Activated T-cell treated with anti-CD3 and anti-CD28 coated beads, Interleukin-2, amount 50 U/mL, for 24 hours (primary cell): ENCODE measurements at places on chromosomes 13 and 19.

GRCh38 chr13:84126671-84127171 is 244.4 kb upstream of the SLITRK1 start:
- no peak for DNase-seq

- DNase-seq = no peak
Observed at GRCh38 chr13:42046448-42046847, 2.0 kb upstream of the DGKH start.

- DNase-seq = no peak
Observed at GRCh38 chr19:39113199-39113598, 12.4 kb upstream of the PAK4 start.

DNA sequence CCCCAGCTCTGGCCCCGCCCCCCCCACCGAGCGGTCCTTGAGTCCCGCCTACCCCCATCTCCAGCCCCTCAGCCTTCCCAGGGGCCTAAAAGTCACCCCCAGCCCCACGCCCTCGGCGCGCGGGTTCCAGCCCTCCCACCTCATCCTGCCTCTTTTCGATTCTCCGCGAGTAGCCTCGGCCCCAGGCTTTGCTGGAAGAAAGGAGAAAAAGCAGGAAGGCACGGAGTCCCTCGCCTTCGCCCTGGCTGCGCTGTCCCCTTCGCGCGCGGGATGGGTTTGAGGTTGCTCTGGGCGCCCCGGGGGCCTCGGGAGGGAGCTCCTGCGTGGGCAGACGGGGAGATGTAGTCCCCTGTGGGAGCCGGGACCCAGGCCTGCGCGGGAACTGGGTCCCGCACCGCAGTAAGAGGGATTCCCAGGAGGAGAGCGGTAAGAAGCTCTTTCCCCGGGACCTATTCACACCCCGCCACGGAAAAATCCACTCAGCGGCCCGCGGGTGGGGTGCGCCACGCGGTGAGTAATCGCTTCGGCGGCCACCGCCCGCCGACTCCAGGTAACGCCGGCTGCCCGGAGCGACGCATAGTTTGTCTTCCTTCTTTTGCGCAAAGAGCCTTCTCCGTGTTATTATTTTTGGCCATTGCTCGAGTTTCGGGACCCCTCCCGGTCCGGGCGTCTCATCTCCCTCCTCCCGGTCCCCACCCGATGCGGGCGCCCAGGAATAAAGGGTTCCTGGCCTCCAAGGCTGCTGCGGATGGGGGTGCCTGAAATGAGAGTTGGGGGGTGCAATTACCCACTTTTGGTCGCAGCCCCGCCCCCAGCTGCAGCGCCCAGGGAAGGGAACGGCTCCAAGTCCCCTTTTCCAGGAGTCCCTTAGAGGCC is 865 bp upstream of the CRLF1 start:
- no peak for DNase-seq

- DNase-seq = no peak
Observed at GRCh38 chr13:111183087-111183645, 68.1 kb downstream of the ARHGEF7 start.

GRCh38 chr19:49570997-49571676 is 9.2 kb downstream of the NOSIP start:
- no peak for DNase-seq

- DNase-seq = no peak
Observed at GRCh38 chr19:52170863-52171320, 529 bp downstream of the ZNF836 start.

- DNase-seq = no peak
Observed at GRCh38 chr13:110070511-110071120, 236.3 kb downstream of the COL4A1 start.

DNA sequence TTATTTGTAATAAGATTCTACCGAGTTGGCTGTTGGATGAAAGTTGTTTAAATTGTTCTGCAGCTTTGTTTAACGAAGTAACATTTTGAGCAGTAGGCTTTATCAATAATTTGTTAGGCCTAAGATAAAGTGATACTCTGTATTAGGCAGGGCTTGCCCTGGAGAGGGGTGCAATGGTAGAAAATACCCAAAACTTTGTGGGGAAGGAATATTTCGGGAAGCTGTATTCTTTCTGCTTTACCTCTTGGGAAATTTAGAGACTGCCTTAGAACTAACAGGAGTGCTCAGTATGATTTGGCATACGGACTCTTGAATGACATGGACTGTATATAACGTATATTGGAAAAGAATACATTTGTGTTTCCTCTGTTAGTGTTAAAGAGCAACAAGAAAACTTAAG is 2.5 kb downstream of the PDS5B start:
- DNase-seq = no peak

DNA sequence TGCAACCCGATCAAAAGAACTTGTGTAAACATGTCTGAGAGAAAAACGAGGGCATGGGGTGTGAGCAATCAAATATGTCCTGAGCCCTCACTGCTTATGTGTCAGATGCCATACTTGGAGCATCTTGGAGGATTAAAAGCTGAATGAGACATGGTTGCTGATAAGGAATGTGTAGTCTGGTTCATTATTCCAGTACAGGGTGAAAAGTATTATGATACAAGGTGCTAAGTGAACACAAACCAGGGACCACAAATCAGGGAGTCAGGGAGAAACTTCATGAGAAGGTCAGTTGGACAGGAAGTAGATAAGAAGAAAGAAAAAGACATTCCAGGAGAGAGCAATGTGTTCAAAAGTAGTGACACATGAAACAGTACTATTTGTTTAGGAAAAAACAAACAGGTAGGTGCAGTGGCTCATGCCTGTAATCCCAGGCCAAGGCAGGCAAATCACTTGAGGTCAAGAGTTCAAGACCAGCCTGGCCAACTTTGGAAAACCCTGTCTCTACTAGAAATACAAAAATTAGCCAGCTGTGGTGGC is 2.0 kb upstream of the RCBTB1 start:
- no peak for DNase-seq

DNA sequence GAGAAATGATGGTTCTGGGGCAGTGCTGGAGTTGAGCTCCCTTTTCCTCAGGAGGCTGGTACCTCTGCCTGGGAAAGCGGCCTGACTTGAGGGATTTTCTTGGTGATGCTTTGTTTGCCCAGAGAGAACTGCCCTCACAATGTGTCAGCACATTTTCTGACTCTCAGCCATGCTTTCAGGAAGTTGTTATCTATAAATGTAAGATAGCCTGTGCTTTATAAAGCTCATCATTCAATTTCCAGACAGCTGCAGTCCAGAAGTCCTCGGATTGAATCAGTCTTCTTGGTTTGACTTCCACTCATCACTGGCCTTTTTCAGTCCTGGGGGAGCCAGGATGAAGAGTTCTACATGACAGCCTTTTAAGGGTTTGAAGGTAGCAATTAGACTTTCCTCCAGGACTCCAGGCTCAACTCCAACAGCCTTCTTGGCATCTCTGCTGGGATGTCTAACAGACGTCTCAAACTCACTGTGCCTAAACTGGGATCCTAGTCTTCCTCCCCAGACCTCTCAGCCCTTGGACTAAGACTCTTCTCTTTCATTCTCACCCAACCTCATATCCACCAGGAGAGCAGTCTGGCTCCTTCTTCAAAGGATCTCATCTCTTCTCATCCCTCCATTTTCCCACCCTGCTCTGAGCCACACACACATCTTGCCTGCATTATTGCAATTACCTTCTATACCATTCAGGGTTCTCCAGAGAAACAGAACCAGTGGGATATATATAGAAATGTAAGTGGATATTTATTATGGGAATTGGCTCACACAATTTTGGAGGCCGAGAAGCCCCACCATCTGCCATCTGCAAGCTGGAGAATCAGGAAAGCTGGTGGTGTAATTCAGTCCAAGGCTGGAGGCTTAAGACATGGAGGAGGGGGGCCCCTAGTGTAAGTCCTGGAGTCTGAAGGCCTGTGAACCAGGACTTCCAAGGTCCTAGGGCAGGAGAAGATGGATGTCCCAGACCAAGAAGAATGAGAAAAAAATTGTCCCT is 13.1 kb downstream of the ERICH6B start:
- no peak for DNase-seq

DNA sequence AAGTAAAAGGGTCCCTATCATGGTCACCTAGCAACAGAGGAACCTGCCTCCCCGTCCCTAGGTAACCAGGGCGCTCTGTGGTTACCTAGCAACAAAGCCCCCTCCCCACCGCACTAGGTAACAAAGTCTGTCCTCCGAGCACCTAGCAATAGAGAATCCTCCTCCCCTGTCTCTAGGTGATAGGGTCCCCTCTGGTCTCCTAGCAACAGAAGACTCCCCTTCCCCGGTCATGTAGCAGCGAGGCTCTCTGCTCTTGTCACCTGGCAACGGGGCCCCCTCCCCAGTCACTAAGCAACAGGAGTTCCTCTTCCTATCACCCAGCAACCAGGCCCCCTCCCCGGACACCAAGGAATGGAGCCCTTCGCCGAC is 307 bp downstream of the JOSD2 start:
- no peak for DNase-seq

DNA sequence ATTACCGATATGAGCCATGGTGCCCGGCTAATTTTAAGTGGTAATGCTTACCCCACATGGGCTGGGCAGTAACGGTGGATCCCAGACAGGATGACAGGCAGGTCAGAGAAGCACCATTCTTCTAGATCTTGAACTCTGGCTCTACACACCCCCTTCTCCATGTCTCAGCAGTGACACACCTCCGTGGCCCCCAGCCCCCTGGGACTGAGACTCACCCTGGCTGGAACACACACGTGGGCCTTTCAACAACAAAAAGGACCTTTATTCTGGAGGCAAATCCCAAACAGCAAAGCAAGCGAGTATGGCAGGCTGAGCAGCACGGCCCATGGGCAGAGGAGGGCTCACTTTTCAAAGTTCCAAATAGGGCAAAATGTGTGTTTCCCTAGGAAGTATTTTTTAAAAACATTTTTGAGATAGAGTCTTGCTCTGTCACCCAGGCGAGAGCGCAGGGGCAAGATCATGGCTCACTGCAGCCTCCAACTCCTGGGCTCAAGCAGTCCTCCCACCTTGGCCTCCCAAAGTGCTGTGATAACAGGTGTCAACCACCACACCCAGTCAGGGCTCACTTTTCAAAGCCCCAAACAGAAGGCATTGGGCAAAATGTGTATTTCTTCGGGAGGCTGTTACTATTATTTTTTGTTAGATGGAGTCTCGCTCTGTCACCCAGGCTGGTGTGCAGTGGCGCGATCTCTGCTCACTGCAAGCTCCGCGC is 4.2 kb upstream of the PLIN4 start:
- DNase-seq = no peak

- no peak for DNase-seq
Observed at GRCh38 chr19:18464646-18465045, 26.7 kb upstream of the ISYNA1 start.

GRCh38 chr19:4974880-4975469 is 6.1 kb downstream of the KDM4B start:
- no peak for DNase-seq

GRCh38 chr19:34269081-34269480 is 14.7 kb downstream of the GARRE1 start:
- DNase-seq = no peak

GRCh38 chr13:50334944-50335343 is 319.7 kb downstream of the KCNRG start:
- no peak for DNase-seq

DNA sequence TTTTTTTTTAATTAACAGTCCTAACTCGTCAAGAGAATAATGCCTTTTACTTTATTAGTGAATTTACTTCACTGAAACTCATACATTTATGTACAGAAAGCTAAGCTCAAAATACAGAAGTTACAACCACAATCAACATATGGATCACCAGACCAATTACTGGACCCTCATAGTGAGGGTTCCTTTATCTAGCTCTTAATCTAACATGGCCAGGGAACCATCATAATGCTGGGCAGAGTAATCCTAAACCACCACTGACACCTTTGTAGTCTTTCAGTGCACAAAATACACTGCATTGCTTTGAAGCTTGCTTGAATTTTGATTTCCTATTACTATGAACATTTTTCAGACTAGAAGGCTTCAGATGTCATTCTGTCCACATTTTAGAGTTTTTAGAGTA is 1406.6 kb upstream of the PCDH9 start:
- no peak for DNase-seq
